ENCODE measurements at places on chromosomes 3 and 15.

- DNase-seq, result no peak
Observed at GRCh38 chr3:78825118-78825857, 942.5 kb downstream of the ROBO1 start.

- DNase-seq, result no peak
Observed at GRCh38 chr3:100113723-100114412, 433 bp downstream of the FILIP1L start.

DNA sequence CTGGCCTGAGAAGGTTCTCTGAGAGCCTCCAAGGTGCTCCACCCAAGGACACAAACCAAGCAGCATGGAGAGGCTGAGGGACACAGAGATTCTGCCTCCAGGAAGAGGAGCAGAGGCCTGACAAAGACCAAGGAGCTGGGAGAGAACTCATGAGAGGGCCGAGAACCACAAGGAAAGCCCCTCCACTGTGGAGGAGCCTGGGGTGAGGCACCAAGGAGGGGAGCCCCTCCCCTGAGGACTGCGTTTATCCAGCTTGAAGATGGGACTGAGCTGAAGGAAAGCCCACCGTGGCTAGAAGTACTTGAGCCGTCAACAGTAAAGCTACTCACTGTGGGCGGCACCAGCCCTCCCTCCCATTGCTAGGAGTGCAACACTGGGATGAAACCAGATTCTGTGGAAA lies 63.1 kb upstream of the MEF2A start:
- no peak for DNase-seq

- DNase-seq, result peak; percentile 23
Observed at GRCh38 chr15:25783607-25784540, 79.3 kb downstream of the ATP10A start.

DNA sequence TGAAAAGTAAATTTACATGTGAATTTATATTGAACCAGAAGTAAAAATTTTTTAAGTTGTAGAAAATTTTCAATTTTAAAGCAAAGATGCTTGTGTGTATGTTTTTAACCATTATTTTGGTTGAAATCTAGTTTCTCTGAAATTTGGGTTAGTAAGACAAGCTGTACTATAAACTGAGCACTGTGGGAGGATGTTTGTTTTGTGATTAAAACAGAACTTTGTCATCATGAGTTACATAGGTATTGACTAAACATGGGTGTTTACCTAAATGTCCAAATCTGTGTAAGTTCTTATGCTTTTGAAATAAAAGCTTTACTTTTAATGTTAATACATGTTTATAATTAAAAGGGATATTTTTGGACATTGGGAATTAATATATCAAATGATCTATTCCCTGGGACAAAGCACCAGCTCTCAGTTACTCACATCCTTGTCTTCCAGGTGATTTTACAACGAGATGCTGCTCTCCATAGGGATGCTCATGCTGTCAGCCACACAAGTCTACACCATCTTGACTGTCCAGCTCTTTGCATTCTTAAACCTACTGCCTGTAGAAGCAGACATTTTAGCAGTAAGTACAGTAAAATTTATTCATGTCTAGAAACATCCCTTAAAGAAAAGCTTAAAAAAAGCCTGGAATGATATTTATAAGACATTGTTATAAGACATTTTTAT lies 32.7 kb downstream of the RNF13 start:
- no peak for DNase-seq

DNA sequence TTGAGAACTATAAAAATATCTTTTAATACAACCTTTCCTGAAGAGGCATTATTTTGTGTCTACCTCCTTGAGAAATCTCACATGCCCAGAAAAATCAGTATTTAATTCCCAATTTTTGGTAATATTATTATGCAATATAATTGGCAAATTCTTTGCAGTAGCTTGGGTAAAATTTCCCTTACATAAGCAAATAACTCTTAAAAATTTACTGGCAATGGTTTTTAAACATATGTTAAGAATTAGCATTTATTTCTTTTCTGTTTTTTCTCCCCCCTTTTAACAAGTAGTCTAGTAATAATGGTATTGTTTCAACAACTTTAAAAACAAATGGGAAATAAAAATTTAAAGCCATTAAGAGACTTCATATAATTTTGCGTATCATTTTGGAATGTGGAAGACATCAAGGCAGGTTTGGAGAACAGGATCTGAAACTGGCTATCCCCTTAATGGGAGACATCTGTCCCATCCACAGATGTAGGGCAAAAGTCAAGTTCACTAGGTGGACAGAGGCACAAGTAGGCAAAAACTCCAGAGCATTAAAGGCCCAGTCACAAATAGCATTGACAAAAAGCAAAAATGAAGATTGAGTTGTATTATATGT lies 89.6 kb upstream of the AADACL2 start:
- DNase-seq, result no peak

- no peak for DNase-seq
Observed at GRCh38 chr3:112351036-112351435, 18.1 kb downstream of the CD200 start.

- no peak for DNase-seq
Observed at GRCh38 chr3:18643281-18643680, 218.1 kb upstream of the SATB1 start.

- no peak for DNase-seq
Observed at GRCh38 chr3:181755959-181756358, 44.2 kb downstream of the SOX2 start.

DNA sequence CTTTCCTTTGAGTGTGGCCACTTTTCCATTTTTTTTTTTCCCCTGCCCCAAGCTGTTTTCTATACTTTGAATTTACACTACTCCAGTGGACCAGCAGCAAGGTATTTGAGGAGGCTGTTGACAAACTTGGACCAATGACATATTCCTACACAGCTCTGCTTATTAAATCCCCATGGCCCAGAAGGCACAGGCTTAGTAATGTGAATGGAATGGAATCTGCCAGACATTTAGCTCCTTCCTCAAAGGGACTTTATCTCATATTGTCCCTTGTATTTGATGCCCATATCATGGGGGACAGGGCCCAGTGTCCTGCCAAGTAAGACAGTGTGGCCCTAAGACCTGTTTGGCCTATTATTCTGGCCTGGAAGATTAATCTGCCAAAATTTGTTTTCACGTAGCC lies 107.5 kb downstream of the CHCHD6 start:
- no peak for DNase-seq

DNA sequence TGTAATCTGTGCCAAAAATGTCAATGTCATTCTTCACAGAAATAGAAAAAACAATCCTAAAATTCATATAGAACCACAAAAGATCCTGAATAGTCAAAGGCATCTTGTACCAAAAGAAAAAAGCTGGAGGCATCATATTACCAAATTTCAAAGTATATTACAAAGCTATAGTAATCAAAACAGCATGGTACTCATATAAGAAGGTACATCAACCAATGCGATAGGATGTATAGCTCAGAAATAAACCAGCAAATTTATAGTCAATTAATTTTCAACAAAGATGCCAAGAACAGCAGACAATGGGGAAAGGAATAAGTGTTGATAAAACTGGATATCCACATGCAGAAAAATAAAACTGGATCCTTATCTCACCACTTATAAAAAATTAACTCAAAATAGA lies 150.5 kb upstream of the PRICKLE2 start:
- no peak for DNase-seq

- no peak for DNase-seq
Observed at GRCh38 chr3:177468331-177468730, 271.0 kb upstream of the TBL1XR1 start.

GRCh38 chr15:44779761-44780160 lies 43.4 kb downstream of the TRIM69 start:
- DNase-seq, result no peak

DNA sequence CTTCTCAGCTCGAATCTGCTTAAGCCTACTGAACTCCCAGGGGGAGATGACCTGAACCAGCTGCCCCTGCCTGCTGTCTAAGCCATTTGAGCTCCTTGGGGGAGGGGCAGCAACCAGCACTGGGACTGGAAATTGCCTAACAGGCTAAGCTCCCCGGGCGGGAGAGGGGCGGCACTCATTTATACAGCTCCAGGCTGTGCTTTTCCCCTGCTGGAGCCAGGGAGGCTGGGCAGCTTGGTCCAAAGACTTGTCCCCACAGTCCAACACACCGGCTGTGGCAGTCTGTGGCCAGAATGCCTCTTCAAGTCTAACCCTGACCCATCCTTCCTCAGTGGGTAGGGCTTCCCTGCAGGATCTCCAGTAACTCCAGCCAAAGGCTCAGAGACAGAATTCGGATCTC lies 1241.5 kb downstream of the ROBO2 start:
- DNase-seq, result no peak

- DNase-seq, result no peak
Observed at GRCh38 chr3:76941376-76941775, 98.5 kb upstream of the ROBO2 start.

DNA sequence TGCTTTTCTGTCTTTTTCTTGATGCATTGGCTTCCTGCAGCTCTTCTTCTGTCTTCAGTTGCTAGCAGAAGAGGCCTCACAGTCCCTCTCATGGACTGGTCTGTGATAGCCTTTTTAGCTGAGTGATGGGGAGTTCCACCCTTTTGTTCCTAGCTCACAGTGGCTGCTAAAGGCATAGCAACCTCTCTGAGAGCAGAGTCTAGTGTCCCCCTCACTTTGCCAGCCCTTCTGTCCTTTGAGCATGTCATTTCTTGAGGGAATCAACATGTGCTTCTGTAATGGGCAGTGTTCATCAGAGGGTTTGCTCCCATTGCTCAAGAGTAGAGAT lies 44.4 kb downstream of the GAP43 start:
- DNase-seq, result no peak

DNA sequence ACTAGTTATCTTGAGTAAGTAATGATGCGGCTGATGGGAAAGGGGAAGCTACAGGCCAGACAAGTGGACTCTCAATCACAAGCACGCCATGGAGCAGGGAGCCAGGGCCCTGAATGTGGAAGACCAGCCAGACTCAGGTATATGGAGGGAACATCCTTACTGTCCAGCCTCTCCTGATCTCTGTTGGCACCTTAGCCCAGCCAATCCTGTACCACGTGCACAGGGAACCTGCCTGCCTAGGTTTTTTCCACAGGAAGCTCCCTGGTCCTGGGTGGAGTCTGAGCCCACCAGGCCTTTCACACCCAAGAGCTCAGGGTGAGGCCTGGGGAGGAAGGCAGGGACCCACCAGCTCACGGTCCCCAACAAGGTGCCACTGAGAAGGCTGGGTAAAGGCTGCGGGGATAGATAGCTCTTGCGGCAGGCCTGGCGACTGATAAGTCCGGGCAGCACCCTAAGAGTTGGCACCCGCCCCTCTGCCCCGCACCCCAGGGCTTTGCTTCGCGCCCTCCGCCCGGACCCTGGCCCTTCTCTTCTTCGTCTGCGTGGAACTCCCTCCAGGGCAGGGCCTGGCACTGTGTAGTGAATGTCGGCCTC lies 933 bp upstream of the APEH start:
- DNase-seq, result no peak

DNA sequence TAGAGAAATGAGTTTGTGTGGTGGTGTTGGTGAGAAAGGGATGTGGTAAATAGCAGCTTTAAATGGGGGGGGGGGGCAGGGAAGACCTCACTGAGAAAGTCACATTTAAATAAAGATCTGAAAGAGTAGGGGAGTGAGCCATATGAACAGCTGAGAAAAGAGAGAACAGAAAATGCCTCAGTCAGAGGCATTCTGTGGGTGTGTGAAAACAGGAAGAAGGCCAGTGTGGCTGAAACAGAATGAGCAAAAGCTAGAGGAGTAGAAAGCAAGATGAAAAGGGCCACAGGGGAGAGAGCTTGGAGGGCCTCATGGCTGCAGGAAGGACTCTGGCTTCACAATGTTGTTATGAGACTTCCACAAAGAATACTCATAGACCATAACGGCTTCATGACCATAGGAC lies 783.3 kb downstream of the ZPLD1 start:
- DNase-seq, result no peak

DNA sequence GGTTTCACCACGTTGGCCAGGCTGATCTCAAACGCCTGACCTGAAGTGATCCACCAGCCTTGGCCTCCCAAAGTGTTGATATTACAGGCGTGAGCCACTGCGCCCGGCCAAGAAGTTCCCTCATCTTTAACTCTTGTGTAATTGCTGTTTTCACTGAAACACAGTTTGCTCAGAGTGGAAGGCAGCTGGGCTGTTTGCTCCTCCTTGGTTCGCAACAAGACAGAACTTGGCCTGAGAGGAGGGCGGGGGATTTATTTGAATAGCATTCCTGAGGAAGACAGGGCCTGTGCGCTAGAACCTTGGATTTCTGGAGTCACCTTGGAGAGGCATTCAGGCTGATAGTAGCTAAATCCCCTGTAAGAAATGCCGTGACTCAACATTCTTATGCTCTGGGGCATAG lies 226.7 kb upstream of the MCTP2 start:
- no peak for DNase-seq

- DNase-seq, result no peak
Observed at GRCh38 chr3:104916971-104917370, 449.7 kb upstream of the ALCAM start.

GRCh38 chr3:44914936-44915335 lies 40.5 kb downstream of the TGM4 start:
- no peak for DNase-seq

- no peak for DNase-seq
Observed at GRCh38 chr15:29377161-29377560, 107.5 kb upstream of the NSMCE3 start.

DNA sequence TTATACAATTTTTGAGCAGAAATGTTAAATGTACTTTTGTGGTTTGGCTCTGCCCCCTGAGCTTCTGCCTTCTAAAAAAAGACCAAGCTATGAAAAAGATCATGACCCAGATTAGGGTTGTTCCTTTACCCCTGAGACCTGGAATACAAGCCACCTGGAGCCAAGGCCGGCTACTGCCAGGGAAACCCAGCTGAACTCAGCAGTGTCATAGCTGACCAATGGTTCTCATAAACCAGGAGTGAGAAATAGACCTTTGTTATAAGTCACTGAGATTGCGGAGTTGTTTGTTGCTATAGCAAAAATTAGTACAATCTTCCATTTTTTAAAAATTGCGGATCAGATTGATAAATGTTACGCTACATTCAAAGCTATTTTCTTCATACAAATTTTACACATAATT lies 1261.7 kb downstream of the ROBO1 start:
- DNase-seq, result no peak

DNA sequence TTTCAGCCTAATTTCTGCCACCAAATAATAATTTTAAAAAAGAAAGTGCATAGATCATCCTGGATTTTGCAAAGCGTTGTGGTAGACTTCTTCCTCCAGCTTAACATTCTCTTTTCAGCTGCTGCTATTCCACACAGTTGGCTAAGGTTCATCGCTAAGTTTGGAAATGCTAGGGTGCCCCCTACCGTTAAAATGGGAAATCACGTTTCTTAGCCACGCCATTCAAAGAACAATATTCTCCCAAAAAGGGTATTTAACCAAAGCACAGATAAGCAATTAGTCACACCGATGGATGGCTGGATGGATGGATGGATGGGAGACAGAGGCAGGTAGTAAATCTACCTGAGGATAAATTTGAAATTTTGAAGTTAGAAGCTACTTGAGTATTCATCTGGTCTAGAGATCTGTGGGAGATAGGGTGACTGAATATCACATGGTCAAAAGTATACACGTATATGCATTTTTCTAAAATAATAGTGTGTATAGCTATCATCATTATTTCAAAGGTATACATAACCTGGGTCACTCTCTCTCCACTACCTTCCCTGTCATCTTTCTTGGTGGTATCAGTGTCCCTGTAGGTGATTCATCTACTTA lies 67.2 kb downstream of the EFHB start:
- no peak for DNase-seq

Data from activated T-helper 1 cell treated with anti-CD3 and anti-CD28 coated beads, Interleukin-2, amount 50 U/mL, for 16 hours (primary cell).